ENCODE measurements at places on chromosomes 6 and 20. TPM values are rescaled to one million over a fixed set of nuclear protein-coding genes. Genes with fewer than 3 reads are reported as not detected.

DNA sequence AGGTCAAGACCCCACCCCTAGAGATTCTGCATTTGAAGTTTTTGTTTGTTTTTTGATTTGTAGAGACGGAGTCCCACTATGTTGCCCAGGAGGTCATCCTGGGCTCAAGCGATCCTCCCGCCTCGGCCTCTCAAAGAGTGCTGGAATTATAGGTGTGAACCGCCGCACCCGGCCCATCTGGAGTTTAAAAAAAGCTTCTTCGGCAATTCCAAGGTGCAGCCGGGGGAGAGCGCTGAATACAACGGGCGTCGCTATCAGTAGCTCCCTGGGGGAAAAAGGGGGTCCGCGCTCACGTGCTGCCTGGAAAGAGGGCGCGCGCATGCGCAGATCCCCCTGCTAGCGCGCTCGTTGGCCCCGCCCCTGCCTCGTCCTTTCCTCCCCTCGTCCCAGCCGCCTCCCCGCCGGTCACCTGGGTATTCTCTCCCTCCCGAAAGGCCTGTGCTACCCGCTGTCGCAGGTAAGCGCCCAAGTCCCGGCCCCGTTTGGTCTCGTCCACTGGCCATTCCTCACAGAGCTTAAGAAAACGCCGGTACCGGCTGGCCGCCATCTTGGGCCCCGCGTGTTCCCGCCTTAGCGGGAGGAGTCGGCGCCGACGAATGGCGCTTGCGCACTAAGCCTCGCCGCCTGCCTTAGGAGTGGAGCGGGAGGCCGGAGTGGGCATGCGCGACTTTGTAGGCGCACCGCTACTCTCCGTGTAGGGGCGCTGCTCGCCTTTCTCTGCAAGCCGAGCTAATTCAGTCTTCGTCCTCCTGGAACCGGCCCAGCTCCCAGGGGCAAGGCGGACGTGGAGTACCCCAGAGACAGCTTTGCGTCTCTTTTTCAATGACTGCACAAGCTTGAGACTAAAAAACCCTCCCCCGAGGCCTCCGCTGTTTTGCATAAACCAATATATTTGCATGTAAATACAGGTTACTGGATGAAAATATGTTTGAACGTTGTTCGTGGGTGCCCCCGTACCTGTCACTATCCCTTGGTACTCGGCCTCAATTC is at the start of gene UQCC2:
Gene UQCC2 (minus strand): TSS at position 561 of the 990 bp plus-strand sequence. CDS start 14 bp downstream, at position 547.
- DNase-seq, result peak; percentile 98

DNA sequence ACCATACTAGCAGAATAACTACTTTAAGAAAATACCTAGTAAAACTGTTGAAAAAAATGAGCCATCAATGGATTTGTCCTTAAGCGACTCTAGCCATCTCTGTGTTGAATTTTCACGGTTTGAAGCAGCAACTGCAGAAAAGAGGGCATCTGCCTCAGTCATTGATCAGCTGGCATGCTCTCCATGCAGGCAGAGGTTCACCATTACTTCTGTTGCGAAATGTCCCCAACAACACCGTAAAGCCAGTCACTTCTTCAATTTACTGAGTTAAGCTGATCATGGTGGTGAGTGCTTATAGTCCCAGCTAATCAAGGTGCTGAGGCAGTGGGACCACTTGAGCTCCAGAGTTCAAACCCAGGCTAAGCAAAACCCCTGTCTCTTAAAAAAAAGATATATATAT is 11.1 kb downstream of the TPD52L1 start:
- no peak for DNase-seq

- DNase-seq, result no peak
These were observed 128.0 kb downstream of the TENT5A start for GRCh38 chr6:81624453-81624852.

- no peak for DNase-seq
These were observed 55.3 kb upstream of the SOX4 start for GRCh38 chr6:21538186-21538798.

DNA sequence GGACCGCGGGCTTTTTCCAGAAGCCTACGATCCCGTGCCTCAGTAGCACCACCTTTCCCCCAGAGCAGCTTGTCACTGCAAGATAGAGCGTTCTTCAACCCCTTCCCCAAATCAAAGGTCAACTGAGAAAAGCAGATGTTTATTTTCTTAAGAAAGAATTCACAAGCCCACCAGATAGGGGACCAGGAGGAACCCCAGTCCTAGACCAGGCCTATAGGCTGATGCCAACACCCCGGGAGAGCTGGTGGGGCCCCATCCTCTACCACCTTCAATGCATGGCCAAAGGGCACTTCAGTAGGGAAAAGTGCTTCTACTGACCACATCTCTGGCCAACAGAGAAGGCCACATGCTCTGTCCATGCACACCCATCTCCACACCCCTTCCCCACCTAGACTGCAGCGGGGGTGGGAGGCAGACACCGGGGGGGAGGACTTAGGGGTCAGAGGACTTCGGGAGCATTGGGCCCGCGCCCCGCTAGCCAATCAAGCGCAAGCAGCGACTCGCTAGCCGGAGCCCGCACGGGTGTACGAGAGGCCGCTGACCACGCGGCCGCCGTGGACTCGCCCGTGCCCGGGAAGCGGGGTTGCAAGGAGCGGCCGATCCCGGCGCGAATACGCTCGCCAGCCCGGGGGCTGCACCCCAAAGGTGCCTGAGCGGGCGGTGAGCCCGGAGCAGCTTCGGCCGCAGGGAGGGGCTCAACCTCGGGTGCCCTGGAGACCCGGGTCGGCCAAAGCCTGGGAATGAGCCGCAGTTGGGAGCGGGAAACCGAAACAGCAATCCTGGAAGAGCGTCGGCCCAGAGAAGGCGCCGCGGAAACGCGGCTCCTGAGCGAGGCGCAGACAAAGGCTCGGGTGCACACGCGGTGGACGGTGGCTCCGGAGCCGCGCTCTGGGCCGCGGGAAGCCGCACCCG is 2.8 kb downstream of the PDE10A start:
- DNase-seq, result no peak

- no peak for DNase-seq
These were observed 70.1 kb upstream of the TULP4 start for GRCh38 chr6:158242071-158242606.

DNA sequence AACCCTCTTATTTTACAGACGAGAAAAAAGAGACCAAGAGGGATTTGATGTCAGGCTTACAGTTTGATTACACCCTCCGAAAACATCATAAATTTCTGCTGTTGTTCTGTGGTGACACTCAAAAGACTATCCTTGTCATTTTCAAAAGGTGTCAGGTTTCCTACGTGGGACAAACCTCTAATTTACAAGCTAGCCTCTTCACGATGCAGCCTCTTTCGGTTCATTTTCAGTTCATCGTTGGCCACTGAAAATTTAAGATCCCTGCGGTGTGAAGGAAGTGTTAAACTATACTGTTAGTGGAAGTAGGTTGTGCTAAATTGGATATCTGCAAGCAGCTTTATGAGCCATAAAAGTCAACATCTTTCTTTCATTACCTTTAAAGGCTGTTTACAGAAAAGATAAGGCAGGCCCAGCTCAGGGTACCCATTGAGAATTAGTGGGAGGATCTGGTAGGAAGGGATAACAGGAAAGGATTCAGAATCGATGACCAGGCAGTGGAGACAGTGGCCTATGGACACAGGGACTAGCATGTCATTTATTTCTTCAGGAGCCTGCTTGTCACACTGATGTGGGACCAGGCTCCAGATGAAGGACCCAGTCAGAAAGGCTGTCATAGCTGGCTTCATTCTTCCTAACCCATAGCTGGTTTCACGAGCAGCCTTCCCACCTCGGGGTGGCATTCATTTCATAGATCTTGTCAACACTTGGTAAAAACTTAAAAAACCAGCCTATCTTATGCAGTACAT is 329.1 kb upstream of the SOX4 start:
- DNase-seq, result no peak

DNA sequence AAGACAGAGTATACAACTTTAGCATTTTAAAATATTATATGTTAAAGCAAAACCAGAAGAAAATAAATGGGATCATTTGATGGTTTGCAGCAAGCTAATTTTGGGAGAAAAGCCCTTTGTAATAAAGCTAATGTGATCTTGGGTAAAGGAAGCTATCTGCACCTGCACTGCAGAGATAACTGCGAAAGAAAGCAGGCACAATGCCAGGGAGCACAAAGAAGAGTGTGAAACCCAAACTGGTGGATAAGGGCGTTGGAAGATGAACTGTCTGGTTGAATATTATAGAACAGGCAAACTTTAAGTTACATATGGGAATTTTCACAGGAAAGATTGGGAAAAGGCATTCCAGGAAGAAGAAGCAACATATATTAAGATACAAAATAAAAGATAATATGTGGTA is 179.2 kb upstream of the KHDRBS2 start:
- DNase-seq, result no peak

GRCh38 chr6:43608310-43608763 is 20.7 kb downstream of the GTPBP2 start:
- peak; percentile 82 for DNase-seq

- DNase-seq, result no peak
These were observed 50.4 kb upstream of the APCDD1L start for GRCh38 chr20:58565461-58566175.

The WFDC9 gene
- not detected for total RNA-seq

The GINS1 gene
- total RNA-seq, result 35.9 TPM
